ENCODE measurements at places on chromosomes 1 and 21. TPM values are rescaled to one million over a fixed set of nuclear protein-coding genes. Genes with fewer than 3 reads are reported as not detected.

SH2D1B gene
- total RNA-seq = not detected

SYCP1 gene
- not detected for total RNA-seq

KIAA1614 gene
- total RNA-seq = 0.07 TPM

SLC25A33 gene
- total RNA-seq = 7.7 TPM

NBPF6 gene
- total RNA-seq = not detected

OR4F16 gene
- not detected for total RNA-seq

STIL gene
- 51.3 TPM for total RNA-seq

LAPTM5 gene
- 386 TPM for total RNA-seq

ZNF648 gene
- not detected for total RNA-seq

PLA2G2D gene
- total RNA-seq = not detected

DNA sequence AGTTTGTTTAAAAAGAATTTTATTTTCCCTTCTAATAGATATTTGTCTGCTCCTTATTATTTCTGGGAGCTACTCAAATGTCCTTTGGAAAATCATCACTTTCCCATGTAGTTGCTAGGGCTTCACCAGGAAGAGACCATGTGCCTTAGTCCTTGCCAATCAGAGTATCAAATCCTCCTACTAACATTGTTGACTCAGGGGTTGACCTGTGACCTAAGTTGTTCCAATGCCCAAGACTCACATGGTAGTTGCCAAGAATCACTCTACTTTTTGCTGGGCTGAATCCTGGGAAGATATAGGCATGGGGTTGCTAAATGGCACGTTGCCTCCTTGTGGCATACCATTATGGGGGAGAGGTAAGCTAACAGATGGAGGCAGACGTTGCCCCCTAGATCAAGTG is 58.2 kb upstream of the FOXD3 start:
- no peak overlapping the region for H3K27ac ChIP-seq
- DNase-seq = no peak
- no peaks in the 10 kb centered on the region for H3K4me1 ChIP-seq

GRCh38 chr1:105442901-105443300 is 1613.6 kb upstream of the PRMT6 start:
- no peaks in the 10 kb centered on the region for H3K27me3 ChIP-seq
- no peak for DNase-seq
- no peaks in the 10 kb centered on the region for H3K4me1 ChIP-seq
- H3K4me3 ChIP-seq = no peak overlapping the region
- H3K27ac ChIP-seq = no peak overlapping the region

GRCh38 chr1:29651246-29651645 is 414.9 kb downstream of the PTPRU start:
- no peaks in the 10 kb centered on the region for H3K4me1 ChIP-seq
- H3K4me3 ChIP-seq = no peak overlapping the region
- H3K27ac ChIP-seq = no peak overlapping the region
- peaks cover 2% of the 10 kb centered on the region for H3K27me3 ChIP-seq
- peak; percentile 18 for DNase-seq
- H3K36me3 ChIP-seq = no peaks in the 10 kb centered on the region

- no peak overlapping the region for H3K27ac ChIP-seq
- H3K36me3 ChIP-seq = peaks cover 69% of the 10 kb centered on the region
- H3K27me3 ChIP-seq = no peaks in the 10 kb centered on the region
- no peak overlapping the region for H3K4me3 ChIP-seq
- peaks cover 24% of the 10 kb centered on the region for H3K4me1 ChIP-seq
Observed at GRCh38 chr1:30952098-30952497, 43.5 kb upstream of the SDC3 start.

DNA sequence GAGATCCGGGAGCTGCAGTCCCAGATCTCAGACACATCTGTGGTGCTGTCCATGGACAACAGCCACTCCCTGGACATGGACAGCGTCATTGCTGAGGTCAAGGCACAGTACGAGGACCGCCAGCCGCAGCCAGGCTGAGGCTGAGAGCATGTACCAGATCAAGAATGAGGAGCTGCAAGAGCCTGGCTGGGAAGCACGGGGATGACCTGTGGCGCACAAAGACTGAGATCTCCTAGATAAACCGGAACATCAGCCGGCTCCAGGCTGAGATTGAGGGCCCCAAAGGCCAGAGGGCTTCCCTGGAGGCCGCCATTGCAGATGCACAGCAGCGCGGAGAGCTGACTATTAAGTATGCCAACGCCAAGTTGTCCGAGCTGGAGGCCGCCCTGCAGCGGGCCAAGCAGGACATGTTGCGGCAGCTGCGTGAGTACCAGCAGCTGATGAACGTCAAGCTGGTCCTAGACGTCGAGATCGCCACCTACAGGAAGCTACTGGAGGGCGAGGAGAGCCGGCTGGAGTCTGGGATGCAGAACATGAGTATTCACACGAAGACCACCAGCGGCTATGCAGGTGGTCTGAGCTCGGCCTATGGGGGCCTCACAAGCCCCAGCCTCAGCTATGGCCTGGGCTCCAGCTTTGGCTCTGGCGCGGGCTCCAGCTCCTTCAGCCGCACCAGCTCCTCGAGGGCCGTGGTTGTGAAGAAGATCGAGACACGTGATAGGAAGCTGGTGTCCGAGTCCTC is 25.5 kb downstream of the ETV3L start:
- H3K27ac ChIP-seq = no peak overlapping the region
- no peaks in the 10 kb centered on the region for H3K4me1 ChIP-seq
- H3K27me3 ChIP-seq = peaks cover 30% of the 10 kb centered on the region
- no peaks in the 10 kb centered on the region for H3K36me3 ChIP-seq
- peak; percentile 61 for DNase-seq

- no peaks in the 10 kb centered on the region for H3K36me3 ChIP-seq
- H3K27ac ChIP-seq = no peak overlapping the region
- DNase-seq = peak; percentile 28
- H3K27me3 ChIP-seq = no peaks in the 10 kb centered on the region
- H3K4me1 ChIP-seq = no peaks in the 10 kb centered on the region
- no peak overlapping the region for H3K4me3 ChIP-seq
Observed at GRCh38 chr1:29542548-29542947, 306.2 kb downstream of the PTPRU start.

GRCh38 chr1:37845049-37845646 is 14.2 kb downstream of the MTF1 start:
- H3K4me3 ChIP-seq = no peak overlapping the region
- H3K36me3 ChIP-seq = peaks cover 17% of the 10 kb centered on the region
- H3K27me3 ChIP-seq = no peaks in the 10 kb centered on the region
- no peak for DNase-seq

- no peaks in the 10 kb centered on the region for H3K36me3 ChIP-seq
- no peaks in the 10 kb centered on the region for H3K4me1 ChIP-seq
- H3K27me3 ChIP-seq = peaks cover 17% of the 10 kb centered on the region
- no peak for DNase-seq
- H3K27ac ChIP-seq = no peak overlapping the region
Observed at GRCh38 chr1:157868654-157869053, 27.0 kb upstream of the CD5L start.

DNA sequence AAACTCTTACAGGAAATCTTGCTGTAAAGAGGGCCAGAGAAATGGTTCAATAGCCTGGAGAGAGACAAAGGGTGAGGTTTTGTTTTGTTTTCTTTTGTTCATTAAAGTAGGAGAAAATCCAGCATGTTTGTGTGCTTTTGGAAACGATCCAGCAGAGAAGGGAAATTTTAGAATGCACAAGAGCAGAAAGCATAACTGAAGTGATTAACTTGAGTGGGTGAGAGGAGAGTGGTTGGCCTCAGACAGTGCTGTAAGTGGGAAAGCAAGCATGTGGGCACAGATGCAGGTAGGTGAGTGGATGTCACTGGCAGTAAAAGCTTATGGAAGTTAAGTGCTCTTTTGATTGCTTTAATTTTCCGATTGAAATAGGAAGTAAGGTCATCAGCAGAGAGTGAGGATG is 50.2 kb downstream of the EEIG2 start:
- H3K36me3 ChIP-seq = peaks cover 7% of the 10 kb centered on the region
- DNase-seq = no peak
- H3K4me3 ChIP-seq = no peak overlapping the region
- peaks cover 2% of the 10 kb centered on the region for H3K4me1 ChIP-seq

- H3K27ac ChIP-seq = peak overlapping the region; percentile 2
- no peaks in the 10 kb centered on the region for H3K27me3 ChIP-seq
- H3K4me3 ChIP-seq = no peak overlapping the region
Observed at GRCh38 chr1:46404482-46405196, 10.5 kb downstream of the FAAH start.

GRCh38 chr21:26169061-26169610 is 1.4 kb downstream of the APP start:
- DNase-seq = peak; percentile 44
- peaks cover 17% of the 10 kb centered on the region for H3K4me1 ChIP-seq
- peaks cover 34% of the 10 kb centered on the region for H3K27me3 ChIP-seq
- H3K27ac ChIP-seq = peak overlapping the region; percentile 54

GRCh38 chr21:36097427-36098181 is 27.8 kb downstream of the CBR1 start:
- H3K4me3 ChIP-seq = no peak overlapping the region
- H3K27ac ChIP-seq = no peak overlapping the region
- H3K27me3 ChIP-seq = peaks cover 12% of the 10 kb centered on the region
- H3K36me3 ChIP-seq = peaks cover 6% of the 10 kb centered on the region

DNA sequence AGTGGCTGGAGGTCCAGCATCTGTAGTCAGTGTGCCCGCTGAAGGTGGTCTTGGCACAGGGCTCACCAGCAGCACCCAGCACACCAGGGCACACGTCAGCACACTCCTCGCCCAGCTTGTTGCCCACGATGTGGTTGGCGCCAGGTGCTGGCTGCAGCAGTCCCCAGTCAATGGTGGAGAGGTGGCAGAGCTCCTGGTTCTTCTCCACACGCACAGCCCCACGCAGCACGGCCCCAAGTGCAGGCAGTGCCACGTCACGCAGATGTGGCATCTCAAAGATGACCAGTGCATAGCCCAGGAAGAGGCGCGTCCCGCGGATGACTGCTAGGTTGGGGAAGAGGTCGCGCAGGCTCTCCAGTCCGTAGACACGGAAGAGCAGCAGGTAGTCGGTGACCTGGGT is 5.2 kb downstream of the INSRR start:
- H3K27ac ChIP-seq = no peak overlapping the region
- H3K4me1 ChIP-seq = peaks cover 9% of the 10 kb centered on the region
- no peak overlapping the region for H3K4me3 ChIP-seq
- H3K36me3 ChIP-seq = no peaks in the 10 kb centered on the region

DNA sequence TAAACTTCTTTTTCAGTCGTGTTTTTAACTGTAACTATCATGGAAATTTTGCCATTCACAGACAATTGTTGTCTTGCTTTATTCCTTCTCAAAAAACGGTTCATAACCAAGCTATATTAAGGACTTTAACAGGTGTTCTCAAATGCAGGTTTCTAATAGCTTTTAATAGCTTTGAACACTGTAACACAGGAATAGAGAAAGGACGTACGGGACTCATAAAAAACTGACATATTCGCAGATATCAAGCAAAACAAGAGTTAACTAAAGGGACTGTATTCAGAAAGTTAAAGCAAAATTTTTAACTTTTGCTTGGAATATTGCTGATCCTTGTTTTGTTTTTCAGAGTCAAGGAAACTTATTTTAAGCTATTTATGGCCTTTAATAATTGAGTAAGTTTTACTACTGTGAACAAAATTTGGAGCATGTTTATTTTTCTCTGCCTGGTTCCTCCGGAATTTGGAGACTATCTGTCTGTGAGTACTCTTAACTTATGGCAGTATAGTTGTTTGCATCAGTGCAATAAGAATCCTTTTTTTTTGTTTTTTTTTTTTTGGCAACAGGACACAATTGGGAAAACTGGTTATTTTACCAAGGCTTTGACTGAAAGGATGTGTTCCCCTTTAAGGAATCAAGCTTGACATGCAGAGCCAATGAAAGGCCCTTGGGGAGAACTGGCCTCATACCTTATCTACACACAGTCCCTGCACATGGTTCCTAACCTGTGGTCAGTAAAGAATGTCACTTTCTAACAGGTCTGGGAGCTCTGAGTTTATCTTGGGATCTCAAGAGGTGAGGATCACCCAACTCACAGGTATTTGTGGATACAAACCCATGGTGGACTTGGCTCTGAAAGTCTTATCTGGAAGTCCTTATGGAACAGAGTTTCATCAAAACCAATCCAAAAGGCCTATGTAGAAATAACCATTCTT is 5.8 kb upstream of the CD46 start:
- no peak for DNase-seq
- no peaks in the 10 kb centered on the region for H3K27me3 ChIP-seq

Data from activated CD8-positive, alpha-beta memory T cell treated with anti-CD3 and anti-CD28 coated beads, Interleukin-2, amount 10 ng/mL, durations not matched to agents 7 days and 5 days (primary cell).